ENCODE measurements at places on chromosomes 2 and 18.

DNA sequence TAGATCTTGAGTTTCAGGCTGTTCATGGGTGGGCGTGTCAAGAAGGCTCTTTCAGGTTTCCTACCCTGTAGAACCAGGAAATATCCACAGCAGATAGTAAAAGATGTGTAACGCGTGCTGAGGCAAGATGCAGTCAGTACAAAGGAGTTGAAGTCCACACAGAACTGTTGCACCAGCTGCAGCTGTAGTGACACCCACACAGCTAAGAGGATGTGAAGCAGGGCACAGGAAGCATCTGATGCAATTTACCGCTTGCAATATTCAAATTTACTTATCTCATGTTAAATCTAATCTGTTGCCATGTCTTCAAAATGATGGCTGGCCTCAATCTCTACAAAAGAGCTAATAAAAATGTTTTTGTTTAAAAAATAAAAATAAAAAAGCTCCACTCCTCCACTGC, 132.8 kb downstream of the ARHGAP15 start:
- DNase-seq: no peak

GRCh38 chr2:48586433-48586832, 31.2 kb upstream of the GTF2A1L start:
- DNase-seq: no peak

DNA sequence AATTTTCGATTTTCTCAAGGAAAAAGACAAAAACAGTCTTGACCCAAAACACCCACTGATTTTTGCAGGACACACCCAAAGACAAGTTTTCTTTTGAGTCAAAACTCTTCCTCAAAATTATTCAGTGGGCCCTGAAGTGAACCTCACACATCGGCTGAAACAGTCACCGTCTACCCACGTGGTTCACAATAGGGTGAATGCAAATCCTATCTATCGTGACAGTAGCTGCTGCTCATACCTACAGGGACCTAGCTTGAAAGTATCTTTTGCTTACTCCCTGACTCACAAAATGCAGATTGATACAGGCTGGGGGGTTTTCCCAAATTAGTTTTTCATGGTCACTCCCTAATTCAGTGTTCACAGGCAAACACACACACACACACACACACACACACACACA, 10.7 kb upstream of the CD226 start:
- no peak for DNase-seq

DNA sequence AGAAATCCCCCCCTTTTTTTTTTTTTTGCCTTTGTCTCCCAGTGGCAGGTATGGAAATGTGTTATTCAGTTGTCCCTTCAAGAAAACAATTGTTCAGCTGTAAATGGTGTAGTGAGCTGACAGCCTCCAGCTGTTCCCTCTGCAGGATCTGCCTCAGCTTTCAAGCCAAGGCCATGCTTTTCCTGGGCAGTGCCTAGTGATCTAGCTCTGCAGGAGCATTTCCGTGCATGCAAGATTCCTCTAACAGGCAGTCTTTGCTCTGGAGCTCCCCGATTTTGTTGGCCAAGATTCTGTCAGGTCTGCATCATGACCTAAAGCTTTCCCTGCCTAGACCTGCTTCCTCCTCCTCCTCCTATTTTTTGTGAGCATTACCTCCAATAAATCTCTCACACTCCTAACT, 300.7 kb upstream of the UBE2E3 start:
- no peak for DNase-seq

DNA sequence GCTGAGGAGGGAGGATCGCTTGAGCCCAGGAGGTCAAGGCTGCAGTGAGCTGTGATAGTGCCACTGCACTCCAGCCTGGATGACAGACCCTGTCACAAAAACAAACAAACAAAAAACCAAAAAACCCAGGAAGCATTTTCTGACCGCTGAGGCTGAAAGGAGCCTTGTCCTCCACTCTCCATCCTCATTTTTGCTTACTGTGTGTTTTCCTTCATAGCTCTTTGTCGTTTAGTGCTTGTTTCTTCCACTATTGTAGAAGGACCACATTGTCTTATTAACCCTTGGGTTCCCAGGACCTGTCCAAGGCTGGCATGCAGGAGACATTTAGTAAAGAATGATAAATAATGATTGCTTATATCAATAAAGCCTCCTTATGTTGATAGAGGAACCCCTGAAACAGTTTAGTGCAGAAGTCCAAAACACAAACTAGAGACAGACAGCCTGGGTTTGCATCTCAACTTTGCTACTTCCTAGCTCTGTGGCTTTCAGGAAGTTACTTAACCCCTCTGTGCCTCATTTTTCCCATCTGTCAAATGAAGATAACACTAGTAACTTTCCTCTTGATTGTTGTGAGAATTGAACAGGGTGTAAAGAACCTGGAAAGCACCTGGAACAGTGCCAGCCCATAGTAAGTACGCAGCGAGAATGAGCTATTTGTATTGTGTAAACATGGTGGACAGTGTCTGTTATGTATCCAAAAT, 126.0 kb downstream of the LPIN1 start:
- DNase-seq: no peak

DNA sequence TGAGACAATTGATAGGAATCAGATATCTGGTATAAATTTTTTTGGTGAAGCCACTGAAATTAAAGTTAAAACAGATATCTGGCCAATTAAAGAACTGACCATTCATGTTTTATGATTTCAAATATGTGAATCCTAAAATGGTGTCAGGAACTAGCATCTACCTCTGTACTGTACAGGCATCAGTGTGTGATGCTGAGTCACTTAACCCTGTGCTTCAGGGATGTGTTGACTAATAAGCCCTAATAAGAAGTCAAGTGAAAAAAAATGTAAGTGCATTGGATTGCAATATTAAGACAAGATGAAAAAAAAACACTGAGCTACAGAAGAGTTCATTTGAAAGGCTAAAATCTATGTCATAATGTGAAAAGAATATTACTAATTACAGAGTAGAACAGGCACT, 9.1 kb upstream of the UNC80 start:
- no peak for DNase-seq

DNA sequence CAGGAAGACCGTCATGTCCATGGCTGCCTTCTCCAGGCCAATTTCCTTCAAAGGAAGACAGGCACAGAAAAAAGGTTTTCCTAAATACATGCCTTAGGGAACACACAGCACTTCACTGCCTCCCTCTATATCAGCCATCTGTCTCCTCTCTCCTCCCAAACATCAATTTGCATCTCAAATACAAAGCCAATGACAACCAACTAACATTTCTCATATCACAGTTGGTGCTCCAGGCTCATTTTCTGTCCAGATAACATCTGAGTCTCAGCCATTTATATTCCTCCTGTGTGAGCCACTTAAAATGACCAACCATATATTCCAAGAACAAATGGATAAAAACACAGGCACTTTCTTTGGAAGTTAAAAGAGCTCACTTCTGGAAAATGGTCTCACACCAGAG, 62.5 kb upstream of the ACAA2 start:
- no peak for DNase-seq

GRCh38 chr2:145626301-145626700, 1106.4 kb upstream of the ZEB2 start:
- no peak for DNase-seq

DNA sequence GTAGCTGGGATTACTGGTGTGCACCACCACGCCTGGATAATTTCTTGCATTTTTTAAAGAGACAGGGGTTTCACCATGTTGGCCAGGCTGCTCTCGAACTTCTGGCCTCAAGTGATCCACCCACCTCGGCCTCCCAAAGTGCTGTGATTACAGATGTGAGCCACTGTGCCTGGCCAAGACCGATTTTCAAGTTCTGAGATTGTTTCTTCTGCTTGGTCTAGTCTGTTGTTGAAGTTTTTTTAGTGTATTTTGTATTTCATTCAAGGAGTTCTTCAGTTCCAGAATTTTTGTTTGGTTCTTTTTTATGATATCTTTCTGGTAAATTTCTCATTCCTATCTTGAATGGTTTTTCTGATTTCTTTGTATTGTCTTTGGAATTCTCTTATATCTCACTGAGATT, 96.4 kb downstream of the ANKRD12 start:
- DNase-seq: no peak

DNA sequence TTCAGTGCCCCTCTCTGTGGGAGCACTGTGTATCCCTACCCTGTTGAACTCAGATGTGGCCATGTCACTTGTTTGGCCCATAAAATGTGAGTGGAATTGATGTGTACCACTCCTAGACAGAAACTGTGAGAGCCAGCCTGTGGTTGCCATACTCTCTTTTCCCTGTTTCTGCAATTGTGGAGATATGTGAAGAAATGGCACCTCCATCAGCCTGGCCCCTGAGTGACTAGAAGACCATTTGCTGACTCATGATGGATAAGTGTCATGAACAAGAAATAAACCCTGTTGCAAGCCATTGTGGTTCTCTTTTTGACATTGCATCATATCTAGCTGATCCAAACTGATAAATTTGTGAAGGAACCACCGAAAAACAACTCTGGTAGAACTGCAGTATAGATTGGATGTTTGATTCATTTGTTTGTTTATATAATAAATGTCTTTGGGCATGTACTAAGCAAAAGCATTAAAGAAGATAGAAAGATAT, 214.5 kb upstream of the FBXO11 start:
- no peak for DNase-seq

GRCh38 chr18:54327818-54328217, 29.8 kb downstream of the STARD6 start:
- DNase-seq: no peak

DNA sequence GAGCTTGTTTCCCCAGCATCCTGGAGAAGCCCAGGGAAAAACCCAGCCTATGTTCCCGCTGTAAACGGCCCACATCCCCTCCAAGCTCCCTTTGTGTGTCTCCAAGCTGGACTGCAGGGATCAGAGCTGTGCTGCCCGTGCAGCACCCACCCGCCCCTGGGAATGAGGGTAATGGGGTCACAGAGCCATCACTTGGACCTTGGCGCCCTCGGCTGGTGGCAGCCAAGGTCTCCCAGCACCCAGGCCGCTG, 670 bp upstream of the INPP5D start:
- no peak for DNase-seq
